ENCODE measurements at places on chromosomes 2 and 18.
A peak's percentile ranks its signal among the peaks of the same experiment; 100 is the strongest.

- DNase-seq, result no peak
Observed at GRCh38 chr2:224861266-224861665, 145.1 kb upstream of the CCDC195 start.

DNA sequence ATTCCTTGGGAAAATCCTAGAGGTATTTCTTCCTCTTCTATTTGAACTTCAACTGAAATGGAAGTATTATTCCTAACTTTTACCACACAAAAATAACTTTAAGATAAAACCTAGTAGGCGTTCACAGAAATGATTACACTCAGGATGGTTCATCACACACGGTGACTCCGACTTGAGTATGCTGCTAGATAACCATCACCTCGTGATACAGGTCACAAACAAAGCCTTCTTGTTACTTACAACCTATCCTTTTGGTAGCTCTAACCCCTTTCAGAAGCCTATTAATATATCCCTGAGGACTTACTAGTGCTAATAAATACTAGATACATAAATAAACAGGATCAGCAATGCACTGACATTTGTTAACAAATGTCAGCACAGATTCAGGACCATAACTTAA lies 101.0 kb upstream of the DNER start:
- DNase-seq, result peak; percentile 51

- DNase-seq, result no peak
Observed at GRCh38 chr2:201402651-201403562, 45.8 kb upstream of the FLACC1 start.

GRCh38 chr2:284896-285492 lies 2.9 kb downstream of the ALKAL2 start:
- DNase-seq, result no peak

GRCh38 chr2:133053541-133053940 lies 383.5 kb upstream of the LYPD1 start:
- no peak for DNase-seq

DNA sequence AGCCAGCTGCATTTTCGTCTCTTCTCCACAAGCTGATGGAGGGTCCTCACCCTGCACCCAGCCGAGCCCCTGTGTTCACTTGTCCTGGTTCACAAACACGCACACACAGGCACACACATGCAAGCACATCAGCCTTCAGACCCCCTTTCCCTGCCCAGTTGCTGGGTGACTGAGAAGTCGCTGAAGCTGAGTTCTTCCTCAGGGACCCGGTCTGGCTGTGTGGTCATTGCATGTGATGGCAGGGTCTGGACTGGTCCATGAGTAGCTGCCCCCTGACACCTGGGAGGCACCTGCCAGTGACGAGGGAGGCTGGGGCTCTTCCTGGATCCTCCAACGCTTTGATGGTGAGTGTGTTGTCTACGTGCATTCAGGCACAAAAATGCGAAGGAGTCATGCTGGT lies 546.1 kb upstream of the SALL3 start:
- no peak for DNase-seq

GRCh38 chr2:150788426-150789140 lies 301.1 kb upstream of the RND3 start:
- DNase-seq, result no peak

DNA sequence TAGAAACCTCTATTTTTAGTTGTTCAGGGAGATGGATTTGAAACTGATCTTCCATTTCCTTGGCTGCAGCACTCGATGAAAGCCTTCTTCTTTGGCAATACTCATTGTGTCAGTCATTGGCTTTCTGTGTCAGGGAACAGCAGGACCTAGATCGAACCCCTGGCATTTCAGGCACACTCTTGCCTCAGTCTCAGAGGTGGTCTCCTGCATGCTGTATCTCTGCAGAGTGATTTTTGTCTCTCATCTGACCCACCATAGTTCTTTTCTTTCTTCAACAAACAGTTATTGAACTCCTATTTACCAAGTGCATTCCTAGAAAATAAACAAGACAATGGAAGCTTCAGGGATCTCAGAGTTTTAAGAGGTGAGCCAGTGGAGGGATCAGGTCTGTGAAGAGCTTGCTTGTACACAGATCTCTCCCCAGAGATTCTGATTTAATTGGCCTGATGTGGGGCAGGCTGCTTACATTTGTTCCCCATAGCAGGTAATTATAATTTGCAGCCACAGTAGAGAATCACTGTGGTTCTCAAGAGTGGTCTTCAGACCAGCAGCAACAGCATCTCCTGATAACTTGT lies 473.1 kb upstream of the TCF4 start:
- DNase-seq, result no peak

- no peak for DNase-seq
Observed at GRCh38 chr2:26691161-26691560, 1.4 kb upstream of the KCNK3 start.

DNA sequence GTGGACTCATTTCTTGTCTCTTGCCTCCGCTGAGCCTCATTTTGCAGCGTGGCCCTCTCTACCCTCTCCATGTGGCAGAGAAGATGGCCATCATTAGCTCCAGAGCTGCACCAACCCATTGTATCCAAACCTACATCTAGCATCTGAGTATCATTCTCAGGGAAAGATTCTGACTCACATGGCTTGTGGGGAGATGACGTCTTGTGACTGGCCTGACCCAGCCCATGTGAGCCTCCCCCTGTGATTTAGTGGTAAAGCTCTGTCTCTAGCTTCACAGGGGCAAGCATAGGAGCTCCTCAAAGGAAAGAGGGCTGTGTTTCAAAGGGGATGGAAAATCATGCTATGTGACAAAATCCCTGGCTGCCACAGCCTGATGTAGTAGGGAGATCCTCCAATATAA lies 87.4 kb upstream of the RBMS1 start:
- peak; percentile 83 for DNase-seq

DNA sequence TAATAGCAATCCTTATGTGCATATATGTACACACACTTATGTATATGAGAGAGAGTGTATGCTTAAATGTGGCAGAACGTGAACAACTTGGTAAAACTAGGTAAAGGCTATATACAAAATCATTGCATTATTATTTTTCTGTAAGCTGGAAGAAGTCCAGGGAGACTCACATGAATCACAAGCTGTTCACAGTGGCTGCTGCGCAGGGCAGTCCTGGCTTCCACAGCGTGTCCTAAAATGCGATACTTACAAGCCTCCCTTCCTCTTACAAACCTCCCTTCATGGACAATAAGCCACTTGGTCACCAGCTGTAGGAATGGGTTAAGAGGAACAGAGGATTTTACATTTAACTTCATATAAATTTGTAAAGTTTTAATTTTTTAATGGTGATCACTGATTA lies 114.9 kb upstream of the AGAP1 start:
- no peak for DNase-seq

DNA sequence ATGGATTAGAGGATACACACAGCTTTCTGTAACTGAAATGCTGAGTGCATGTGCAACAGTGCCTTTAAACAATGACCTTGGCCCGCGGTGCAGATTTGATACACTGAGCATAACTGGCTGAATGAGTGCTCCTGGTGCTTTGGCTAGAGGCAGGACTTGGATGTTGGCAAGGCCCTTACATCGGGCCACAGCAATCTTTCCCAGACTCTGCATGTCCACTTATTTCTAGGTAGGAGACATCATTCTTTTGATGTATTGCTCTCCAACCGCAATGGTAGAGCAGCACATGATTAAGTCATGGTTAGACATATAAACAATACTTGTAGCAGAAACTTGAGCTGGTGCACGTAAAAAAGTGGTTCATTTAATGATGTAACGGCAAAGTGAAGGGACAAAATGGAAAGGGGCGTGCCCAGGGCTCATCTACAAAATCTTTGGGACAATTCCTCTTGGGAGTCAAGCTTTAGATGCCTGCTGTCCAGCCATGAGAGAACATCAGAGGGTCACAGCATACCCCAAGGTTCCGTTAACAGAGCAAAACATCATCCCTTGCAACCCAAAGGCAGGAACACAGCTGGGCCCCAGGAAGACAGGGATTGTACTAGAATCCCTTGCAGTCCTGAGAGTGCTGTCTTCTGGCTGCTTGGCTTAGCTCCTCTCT lies 43.4 kb downstream of the RAB31 start:
- DNase-seq, result no peak

GRCh38 chr18:801137-801536 lies 10.9 kb downstream of the YES1 start:
- DNase-seq, result no peak

DNA sequence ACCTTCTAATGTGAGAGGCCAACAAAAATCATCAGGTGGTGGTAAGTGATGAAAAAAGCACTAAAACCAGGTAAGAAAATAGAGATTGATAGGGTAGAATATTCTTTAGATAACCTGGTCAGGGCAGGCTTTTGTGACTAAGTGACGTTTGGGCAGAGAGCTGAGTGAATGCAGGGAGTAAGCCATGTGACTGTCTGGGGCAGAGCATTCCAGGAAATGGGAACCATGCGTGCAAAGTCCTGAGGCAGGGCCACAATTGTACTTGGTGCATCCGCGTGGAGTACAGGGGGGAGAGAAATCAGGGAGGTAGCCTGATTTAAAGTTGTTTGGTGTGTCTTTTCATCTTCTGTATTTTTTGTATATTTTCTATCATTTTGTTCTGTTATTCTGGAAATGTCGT lies 102.5 kb downstream of the LYPD6B start:
- no peak for DNase-seq

DNA sequence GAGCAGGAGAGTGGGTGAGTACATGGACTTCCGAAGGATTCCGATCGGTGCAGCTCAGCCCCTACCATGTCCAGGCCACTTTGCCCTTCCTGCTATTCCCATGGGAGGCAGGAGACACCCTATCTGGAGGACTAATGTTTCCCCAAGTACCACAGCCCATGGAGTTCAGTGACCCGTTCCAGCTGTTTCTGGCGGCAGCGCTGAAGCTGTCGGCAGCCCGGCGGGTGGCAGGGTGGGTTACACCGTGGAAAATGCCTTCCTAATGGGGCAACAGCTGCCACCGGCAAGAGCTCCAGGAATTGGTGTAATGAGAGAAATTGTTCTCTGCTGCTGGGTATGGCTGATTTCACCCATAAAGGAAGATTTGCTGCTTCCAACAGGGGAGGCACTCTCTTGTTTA lies 98.3 kb downstream of the MYCN start:
- no peak for DNase-seq
